AG09319 (cell line): ENCODE measurements at places on chromosomes 6 and 20.

- no peak for DNase-seq
Measured at GRCh38 chr6:43127877-43128276, 43.2 kb upstream of the SRF start.

- DNase-seq: peak; percentile 40
Measured at GRCh38 chr6:22239261-22239921, 57.4 kb downstream of the PRL start.

GRCh38 chr6:138987080-138987642 is 892 bp downstream of the REPS1 start:
- DNase-seq: no peak

DNA sequence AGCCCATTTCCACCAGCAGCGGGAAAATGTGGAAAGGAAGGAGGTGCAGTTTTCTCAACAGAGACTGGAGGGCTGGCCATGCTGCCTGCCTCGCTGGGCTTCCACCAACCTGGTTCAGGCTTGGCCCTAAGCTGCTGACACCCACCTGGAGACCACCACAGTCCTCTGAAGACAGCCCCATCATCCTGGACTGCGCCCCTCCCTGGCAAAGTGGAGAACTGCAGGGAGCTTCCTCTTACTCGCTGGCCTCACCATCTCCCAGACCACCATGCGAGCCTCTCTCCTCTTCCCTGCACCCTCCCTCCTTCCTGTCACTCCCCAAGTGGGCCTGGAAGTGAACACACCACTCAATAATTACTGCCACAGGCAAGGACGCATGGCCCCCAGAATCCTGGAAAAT is 71.5 kb downstream of the PSMG4 start:
- DNase-seq: no peak

GRCh38 chr6:150934380-150934779 is 68.9 kb downstream of the MTHFD1L start:
- no peak for DNase-seq

DNA sequence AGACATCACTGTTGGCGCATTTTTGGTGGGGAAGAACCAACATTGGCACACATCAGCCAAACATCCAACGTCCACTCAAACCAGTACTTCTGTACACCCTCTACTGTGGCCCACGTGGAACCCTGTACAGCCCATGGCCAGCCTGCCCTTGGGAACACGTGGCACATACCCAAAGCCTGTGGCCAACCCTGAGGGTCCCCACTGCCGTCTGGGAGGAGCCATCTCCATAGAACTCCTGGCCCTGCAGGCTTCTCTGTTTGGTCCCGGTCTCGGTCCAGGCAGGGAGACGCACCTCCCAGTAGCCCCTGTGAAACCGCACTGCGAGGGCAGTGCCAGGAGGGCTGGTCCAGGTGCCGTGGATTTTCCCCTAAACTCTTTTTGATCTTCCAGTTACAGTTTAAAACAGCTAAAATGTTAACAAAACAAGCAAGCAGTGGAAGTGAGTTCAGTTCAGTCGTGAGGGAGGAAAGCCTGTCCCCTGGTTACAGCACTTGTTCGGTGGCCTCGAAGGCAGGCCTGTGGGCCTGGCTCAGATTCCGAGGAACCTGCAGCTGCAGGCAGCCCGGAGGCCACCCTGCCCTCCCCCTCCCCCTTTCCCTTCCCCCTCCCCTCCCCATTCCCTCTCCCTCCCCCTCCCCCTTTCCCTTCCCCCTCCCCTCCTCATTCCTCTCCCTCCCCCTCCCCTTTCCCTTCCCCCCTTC is 233.7 kb downstream of the DLL1 start:
- no peak for DNase-seq

DNA sequence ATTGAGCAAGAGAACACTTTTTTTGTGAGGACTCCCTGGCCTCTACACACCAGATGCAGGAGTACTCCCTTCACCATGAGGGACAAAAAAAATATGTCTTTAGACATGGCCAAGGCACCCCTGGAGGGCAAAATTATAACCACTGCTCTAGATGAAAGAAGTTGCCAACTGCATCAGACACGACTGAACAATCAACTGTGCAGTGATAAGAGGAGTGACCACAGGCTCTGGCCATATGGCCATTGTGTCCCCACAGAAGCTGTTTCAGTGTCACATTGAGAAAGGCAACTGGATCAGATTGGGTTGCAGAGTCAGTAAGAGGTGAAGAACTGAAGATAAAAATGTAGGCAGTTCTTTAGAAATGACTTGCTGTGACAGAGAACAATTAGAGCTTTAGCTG is 85.7 kb downstream of the C6orf118 start:
- DNase-seq: no peak

GRCh38 chr6:32741031-32741960 is at the start of gene HLA-DQA2:
TSS of gene HLA-DQA2 (plus strand) at chr6:32741391. CDS start at chr6:32741444, 53 bp downstream.
- DNase-seq: no peak

GRCh38 chr6:157263881-157264397 is 59.4 kb downstream of the TMEM242 start:
- DNase-seq: no peak

GRCh38 chr20:22374678-22375590 is 209.4 kb downstream of the FOXA2 start:
- DNase-seq: no peak

DNA sequence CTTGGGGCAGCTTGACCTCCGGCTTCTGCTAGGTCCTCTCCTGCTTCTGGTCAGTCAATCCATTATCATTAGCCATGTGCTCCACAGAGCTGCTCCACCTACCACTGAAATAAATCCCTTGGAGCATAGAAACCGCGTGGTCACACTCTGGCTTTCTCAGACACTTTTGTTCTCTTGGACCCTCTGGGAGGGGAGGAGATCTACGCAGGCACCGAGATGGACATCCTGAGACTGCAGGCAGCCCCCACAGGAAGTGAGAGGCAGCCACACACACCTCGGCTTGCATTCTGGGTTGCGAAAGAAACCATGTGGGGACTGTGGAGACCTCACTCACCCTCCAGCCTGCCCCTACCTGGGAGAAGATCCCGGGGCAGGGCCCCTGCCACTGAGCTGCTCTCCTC is 79.5 kb downstream of the FYN start:
- no peak for DNase-seq

- DNase-seq: no peak
Measured at GRCh38 chr6:75344455-75344854, 59.9 kb upstream of the TMEM30A start.

- no peak for DNase-seq
Measured at GRCh38 chr20:31903627-31904386, 33.4 kb downstream of the TTLL9 start.

- no peak for DNase-seq
Measured at GRCh38 chr20:34562641-34563040, 4.1 kb downstream of the MAP1LC3A start.

DNA sequence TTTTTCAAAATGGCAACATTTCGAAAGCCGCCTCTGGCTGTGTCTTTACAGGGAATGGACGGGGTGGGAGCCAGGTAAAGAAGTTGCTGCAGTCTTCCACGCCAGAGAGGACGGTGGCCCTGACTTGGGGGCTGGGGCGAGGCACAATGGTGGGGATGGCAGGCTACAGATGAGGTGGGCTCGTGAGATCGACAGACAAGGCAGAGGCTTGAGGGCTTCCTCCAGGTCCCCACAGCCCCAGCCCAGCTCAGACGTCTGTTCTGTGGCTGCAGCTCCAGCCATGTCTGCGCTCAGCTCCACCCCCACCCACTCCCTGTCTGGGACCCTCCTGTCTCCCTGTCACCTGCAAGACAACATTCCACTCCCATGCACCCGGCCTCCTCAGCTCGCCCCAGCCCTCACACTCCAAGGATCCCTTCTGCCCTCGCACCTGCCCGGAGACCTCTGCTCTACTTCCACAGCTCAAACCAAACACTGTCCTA is 7.4 kb upstream of the C20orf144 start:
- no peak for DNase-seq

DNA sequence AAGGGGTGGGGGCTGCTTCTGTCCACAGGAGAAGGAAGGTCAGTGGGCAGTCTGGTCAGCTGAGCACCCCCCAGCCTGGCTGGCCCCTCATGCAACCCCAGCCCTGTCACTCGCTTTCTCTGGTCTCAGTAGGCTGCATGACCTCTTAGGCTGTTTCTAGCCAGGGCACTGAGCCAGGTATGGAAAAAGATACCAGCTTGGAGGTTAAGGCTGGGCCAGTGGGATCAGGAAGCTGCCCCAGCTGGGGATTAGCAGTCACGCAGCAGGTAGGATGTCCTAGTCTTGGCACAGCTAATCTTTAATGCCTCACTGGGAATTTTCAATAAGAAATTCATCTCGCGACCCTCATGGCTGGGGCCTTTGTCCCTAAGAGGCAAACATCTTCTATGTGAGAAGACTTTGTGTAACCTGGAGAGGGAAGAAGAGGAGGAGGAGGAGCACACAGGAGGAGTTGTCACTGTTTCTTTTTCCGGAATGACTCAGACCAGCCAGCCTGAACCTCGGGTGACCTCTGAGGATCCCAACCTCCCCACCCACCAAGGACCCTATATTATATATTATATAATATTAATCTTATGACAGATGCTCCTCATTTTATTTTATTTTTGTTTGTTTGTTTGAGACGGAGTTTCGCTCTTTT is 2.4 kb upstream of the BPIFA2 start:
- DNase-seq: no peak

GRCh38 chr6:150169609-150170008 is 26.8 kb downstream of the PPP1R14C start:
- DNase-seq: no peak

DNA sequence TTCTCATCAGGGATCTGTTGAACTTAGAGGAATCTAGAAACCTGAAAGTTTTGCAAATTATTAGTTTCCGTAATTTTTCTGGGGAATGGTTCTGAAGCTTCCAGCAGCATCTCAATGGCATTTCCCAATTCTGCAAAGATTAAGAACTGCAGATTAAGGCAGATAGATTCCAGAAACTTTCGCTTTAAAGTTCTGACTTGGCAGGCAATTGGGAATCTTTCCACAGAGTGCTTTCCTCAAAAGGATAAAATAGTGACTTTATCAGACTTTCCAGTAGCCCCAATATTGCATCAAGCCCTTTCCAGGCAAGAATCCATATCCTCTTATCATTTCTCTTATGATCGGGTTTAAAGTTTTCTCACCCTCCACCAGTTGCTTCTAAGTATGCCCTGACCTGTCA is 261.1 kb downstream of the FNDC1 start:
- no peak for DNase-seq

- no peak for DNase-seq
Measured at GRCh38 chr6:163707387-163708355, 293.2 kb downstream of the QKI start.

GRCh38 chr20:23387118-23387443 is 25.1 kb downstream of the GZF1 start:
- no peak for DNase-seq

DNA sequence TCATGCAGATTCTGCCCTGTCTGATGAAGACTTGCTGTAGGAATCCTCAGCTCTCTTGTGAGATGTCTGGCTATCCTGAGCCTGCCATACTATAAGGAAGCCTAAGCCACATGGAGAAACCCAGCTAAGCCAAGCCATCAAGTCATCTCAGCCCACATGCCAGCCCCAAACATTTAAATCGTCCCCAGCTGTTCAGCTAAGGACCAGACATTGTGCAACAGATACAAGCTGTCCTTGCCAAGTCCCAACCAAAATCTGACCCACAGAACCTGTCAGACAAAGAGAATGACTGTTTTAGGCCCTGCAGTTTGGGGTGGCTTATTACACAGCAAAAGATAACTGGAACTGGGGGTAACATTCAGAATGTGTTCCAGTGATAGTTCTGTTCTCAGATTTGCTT is 36.8 kb upstream of the FOXC1 start:
- DNase-seq: no peak

DNA sequence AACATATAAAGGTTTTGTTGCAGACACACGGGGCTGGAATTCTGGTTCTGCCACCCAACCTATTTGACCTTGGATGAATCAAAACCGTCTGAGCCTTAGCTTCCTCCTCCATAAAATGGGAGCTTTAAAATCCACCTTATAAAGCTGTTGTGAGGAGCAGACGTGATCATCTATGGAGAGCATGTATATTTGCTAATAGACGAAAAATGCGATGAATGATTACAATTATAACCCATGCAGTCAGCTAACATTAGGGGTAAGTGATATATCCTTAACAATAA is 586 bp upstream of the NUP153 start:
- no peak for DNase-seq

GRCh38 chr6:151999194-151999593 is 191.7 kb downstream of the ESR1 start:
- no peak for DNase-seq

GRCh38 chr6:5996714-5997419 is 9.9 kb downstream of the NRN1 start:
- DNase-seq: no peak

- no peak for DNase-seq
Measured at GRCh38 chr6:29071831-29072723, 15.0 kb downstream of the OR2B3 start.

- DNase-seq: peak; percentile 72
Measured at GRCh38 chr20:10309326-10309725, 90.7 kb downstream of the SNAP25 start.

GRCh38 chr20:17533396-17533795 is 2.2 kb upstream of the BFSP1 start:
- DNase-seq: no peak

GRCh38 chr20:57388953-57389694 is 2.1 kb upstream of the RBM38 start:
- DNase-seq: peak; percentile 31

GRCh38 chr6:69487688-69488087 is 309.1 kb downstream of the LMBRD1 start:
- DNase-seq: no peak

DNA sequence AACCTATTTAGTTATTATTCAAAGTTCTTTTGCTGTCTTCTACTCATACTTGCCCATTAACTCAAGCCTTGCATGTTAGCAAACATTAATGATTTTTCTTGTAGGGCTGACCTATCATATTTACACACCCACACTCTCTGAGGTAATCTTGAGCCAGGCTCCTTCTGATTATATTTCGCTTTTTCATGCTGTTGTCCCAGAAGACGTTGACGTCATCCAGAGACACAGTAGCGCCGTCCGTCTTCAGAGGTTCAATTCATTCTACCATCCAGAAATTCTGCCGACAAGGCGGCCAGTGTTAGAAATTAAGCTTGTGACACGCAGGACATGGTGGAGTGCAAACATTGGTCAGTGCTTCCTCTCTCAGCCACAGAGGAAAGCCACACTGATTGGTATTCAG is 584.7 kb downstream of the BMP2 start:
- no peak for DNase-seq

DNA sequence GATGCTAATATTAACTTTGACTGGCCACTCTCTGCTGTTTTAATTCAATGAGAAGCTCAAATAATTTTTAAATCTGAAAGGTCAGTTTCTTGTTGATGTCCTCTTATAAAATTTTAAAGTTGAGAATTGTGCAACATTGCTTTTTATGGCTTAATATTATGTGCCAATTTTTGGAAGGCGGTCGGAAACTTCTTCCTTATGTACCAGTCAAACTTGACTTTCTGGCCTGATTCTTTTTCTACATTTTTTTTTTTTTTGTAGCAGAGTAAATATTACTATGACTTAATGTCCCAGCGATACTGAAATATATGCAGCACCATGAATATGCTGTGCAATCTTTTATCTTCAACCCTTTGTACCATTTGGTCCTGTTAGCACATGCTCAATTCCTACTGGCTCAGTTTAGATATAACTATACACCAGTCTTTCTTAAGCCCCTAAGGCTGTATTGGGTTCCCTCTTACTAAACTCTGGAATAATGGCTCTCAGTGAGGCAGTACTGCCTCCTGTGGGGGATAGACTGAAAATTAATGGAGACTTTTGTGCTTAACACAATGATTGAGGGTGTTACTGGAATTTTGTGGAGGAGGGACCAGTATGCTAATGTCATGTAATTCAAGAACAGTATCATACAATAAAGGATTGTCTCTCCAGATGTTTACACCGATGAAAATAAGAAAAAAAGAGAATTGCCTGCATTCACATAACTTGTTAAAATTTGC is 156.4 kb upstream of the SYNCRIP start:
- DNase-seq: no peak

GRCh38 chr6:146950351-146950835 is 253.8 kb upstream of the STXBP5 start:
- no peak for DNase-seq
